Stomach (tissue), 19 donors: ENCODE measurements at places on chromosomes 1 and 21. TPM values are rescaled to one million over a fixed set of nuclear protein-coding genes. Genes with fewer than 3 reads are reported as not detected.

GRCh38 chr1:6140413-6140812, 39.7 kb downstream of the CHD5 start:
- H3K27me3 ChIP-seq: peaks cover 16% of the 10 kb centered on the region
- H3K4me1 ChIP-seq: no peaks in the 10 kb centered on the region
- no peak overlapping the region for H3K4me3 ChIP-seq

GRCh38 chr1:240492832-240493440, 119.0 kb downstream of the GREM2 start:
- no peaks in the 10 kb centered on the region for H3K36me3 ChIP-seq
- H3K27me3 ChIP-seq: no peaks in the 10 kb centered on the region
- peak overlapping the region; percentile 3 for H3K4me3 ChIP-seq
- peak; percentile 62 for DNase-seq

- no peak for DNase-seq
- no peak overlapping the region for H3K27ac ChIP-seq
- H3K36me3 ChIP-seq: peaks cover 12% of the 10 kb centered on the region
- H3K27me3 ChIP-seq: no peaks in the 10 kb centered on the region
- no peak overlapping the region for H3K4me3 ChIP-seq
Observed at GRCh38 chr1:185215911-185216310, 58.9 kb downstream of the SWT1 start.

DNA sequence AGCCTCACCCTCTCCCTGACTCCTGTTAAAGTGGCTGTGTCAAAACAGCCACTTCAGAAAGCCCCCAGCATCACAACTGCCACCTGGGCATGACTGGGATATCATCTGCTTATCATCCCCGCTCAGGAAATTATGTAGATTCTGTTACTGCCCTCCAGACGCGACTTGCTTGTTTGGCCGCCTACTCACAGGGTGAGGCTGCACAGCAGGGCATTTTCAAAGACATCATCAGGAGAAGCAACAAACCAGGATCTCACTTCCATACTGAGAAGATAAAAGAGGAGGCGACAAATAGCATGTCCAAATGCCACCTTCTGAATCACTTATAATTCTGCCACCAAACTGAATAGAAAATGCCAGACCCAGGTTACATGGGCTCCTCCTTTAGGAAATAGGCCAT, 94.8 kb downstream of the MIS18A start:
- H3K36me3 ChIP-seq: no peaks in the 10 kb centered on the region
- H3K4me1 ChIP-seq: no peaks in the 10 kb centered on the region
- no peak for DNase-seq

- no peak overlapping the region for H3K27ac ChIP-seq
- no peak overlapping the region for H3K4me3 ChIP-seq
- no peak for DNase-seq
- peaks cover 22% of the 10 kb centered on the region for H3K4me1 ChIP-seq
Observed at GRCh38 chr1:22418312-22418711, 33.3 kb upstream of the ZBTB40 start.

Gene TMEM52
- polyA plus RNA-seq: 6.2 TPM

Gene OPRD1
- polyA plus RNA-seq: not detected
